Activated naive CD4-positive, alpha-beta T cell treated with Interleukin-2 at 50 U/mL for 16 hours (primary cell): ENCODE measurements at places on chromosomes 11 and 22.
A peak's percentile ranks its signal among the peaks of the same experiment; 100 is the strongest.

- DNase-seq: no peak
Measured at GRCh38 chr11:66835768-66836405, 7.4 kb upstream of the RCE1 start.

GRCh38 chr11:11577932-11578911 lies 43.6 kb downstream of the GALNT18 start:
- no peak for DNase-seq

- DNase-seq: no peak
Measured at GRCh38 chr11:108916290-108916689, 251.4 kb downstream of the DDX10 start.

GRCh38 chr22:45673482-45674175 lies 2.0 kb downstream of the ATXN10 start:
- DNase-seq: no peak

GRCh38 chr11:47004595-47005033 lies 68.1 kb downstream of the CSTPP1 start:
- DNase-seq: no peak

- no peak for DNase-seq
Measured at GRCh38 chr11:121606354-121606753, 153.6 kb upstream of the SORL1-AS1 start.

DNA sequence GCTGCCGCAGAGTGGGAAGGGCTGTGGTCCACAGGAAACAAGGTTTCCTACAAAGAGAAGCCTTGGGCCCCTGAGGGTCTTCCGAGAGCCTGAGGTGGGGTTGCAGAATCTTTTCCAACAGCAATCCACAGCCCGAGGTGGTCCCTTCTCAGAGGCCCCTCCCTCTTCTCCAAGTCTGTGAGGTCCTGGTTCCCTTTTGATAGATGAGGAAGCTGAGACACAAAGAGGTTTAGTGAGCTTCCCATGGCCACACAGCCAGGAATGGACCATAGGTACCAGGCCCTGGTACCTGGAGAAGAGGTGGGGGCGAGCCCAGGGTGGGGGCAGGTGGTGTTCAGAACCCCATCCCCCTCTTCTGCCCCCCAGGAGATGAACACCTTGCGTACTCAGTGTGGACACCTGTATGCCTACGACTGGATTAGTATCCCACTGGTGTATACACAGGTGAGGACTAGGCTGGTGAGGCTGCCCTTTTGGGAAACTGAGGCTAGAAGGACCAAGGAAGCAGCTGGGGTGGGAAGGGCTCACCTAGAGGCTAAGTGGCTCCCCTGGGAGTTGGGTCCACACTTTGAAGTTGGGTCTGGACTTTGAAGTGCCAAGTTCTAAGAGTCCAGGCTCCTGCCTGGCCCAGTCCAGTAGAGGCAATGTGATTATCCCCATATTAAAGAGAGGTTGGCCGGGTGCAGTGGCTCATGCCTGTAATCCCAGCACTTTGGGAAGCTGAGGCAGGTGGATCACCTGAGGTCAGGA lies 7.0 kb downstream of the BEST1 start:
- DNase-seq: no peak

DNA sequence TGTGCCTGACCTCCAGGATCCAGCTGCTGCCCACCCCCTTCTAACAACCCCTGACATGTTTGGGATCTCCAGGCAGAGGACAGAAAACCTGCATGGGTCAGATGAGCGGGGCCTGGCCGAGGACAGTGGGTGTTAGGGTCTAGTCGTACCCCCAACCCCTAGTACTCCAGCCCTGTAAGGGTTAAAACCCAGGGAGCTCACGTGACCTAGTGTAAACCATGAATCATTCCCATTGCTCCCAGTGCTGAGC lies 89.1 kb upstream of the CRYBB3 start:
- DNase-seq: no peak

GRCh38 chr22:16917144-16918003 lies 90.6 kb downstream of the GAB4 start:
- peak; percentile 56 for DNase-seq

GRCh38 chr11:65896034-65896999 lies 3.9 kb downstream of the FOSL1 start:
- DNase-seq: no peak

DNA sequence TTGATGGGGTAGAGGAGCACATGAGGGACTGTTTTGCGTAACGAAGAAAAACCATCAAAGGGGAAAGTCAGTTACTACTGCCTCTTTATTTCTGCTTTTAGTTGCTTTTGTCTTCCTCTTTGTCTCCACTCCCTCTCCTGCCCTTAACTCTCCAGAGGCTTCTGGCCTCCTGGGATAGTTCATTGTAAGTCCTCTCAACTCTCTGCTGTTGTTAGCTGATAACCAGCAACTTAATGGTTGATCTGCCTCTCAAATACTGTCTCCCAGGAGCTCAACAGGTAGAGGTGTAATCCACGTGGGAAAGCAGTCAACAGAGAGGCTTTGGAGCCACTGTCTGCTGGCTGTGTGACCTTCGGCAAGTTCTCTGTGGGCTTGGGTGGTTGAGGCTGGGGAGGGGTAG lies 47.3 kb downstream of the CCDC81 start:
- DNase-seq: no peak

DNA sequence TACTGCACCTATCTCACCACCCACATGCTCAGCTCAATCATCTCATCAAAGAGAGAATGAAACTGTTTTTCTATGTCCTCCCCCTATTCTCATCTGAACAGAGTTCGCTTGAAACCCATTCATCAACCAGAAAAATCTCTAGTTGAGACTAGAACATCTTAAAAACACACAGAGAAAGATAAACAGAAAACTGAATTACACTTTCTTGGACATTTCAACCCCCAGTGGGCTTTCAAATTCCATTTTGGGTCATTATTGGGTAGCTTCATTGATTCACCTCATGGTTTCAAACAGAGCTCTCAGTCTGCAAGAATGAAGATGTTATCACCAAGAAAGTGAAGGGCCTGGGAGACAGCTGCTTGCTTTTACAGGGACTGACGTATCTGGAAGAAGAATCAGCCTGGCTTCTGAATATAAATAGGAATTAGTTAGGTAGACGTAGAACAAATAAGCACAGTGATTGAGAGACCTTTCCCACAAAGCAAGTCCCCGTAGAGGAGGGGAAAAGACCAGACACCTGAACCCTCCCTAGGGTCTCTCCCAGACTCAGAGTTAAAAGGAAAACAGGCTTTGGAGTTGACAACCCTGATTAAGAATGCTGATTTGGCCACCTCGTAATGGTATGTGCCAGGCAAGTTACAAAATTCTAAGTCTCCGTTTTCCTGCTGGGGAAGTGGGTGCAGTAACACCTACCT lies 155.7 kb downstream of the BBOX1 start:
- DNase-seq: no peak

DNA sequence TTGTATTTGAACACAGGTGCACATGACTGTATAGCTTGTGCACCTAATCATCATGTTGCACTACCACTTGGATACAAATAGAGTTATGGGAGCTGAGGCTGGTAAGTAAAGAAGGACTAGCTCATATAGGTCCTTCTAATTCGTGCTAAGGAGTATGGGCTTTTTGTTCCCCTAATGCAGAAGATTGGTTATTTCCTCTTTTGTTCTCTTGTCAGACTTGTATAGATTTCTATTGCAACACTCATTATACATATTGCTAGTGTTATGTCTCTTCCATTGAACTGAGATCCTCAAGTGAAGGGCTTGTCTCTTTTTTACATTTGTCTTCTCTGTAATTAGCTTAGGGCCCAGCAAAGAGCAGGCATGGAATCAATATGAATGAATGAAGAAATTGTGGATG lies 54.1 kb upstream of the ARHGAP20 start:
- no peak for DNase-seq

GRCh38 chr11:131688048-131688693 lies 317.8 kb downstream of the NTM start:
- DNase-seq: no peak

DNA sequence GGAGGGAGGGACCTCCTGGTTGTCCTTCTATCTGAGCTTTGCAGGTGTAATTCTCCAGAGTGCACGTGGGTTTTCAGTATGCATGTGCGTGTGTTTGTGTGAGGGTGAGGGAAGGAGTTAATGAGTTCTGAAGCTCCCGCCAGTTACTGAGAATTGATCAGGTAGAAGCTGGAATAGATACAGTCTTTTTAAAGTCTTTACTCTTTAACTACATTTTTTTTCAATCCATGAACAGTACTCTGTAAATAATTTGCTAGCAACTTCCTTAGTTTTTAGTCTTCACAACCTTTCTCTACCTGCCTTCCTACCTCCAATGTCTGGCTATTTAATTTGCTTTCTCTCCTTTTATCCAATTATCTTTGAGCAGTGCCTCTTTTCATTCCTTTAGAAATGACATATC lies 25.5 kb downstream of the ARHGAP42 start:
- DNase-seq: no peak

- no peak for DNase-seq
Measured at GRCh38 chr11:107651672-107652071, 60.2 kb downstream of the SLN start.

DNA sequence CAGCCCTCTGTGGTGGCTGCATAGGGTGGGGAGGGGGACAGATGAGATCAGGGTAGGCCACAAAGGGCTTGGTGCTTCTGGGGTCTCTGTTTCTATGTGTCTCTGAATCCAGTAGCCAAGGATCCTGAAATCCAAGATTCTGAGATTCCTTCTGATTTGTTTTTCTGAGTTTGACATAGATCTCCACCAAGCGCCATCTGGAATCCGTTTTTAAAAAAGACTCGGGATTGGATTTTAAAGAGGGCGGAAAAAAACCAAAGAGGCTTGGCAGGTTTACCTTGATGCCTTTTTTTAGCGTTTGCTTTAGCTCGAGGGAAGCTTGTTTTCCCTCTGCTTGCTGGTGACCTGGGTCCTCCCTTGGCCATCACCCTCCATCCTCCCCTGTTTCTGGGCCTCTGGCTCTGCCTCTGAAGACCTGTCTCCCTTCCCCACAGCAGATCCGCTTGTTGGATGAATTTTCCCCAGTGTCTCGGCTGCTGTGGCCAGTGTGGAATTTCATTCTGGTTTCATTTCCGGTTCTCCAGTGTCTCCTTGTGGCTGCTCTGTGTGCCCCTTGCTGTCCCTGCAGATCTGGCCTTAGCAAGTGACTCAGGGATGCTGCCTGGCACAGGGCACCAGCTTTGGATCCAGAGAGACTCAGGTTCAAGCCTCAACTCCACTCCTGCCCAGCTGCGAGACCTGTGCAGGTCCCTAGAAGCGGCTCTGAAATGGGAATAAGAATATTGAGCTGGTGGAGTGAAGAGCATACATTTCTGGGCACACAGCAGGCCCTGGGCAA lies 15.1 kb downstream of the SYNGR1 start:
- no peak for DNase-seq

GRCh38 chr22:28015676-28016601 lies 96.9 kb upstream of the PITPNB start:
- no peak for DNase-seq

DNA sequence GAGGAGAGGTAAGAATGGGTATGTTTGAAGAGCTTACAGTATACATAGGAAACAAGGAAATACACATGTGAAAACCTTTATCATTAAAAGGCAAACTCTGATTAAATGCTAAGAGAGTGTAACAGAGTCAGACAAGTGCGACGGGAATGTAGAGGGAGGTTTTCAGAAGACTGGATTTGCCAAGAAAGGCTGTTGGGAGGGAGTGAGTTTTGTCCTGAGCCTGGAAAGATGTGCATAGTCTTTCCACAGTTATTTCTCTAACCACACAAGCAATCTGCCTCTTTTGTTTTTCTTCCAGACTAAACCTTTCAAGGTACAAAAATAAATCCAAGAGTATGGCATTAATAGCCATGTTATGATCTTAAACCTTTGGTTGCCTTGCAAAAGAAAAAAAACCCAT lies 170.9 kb downstream of the KIRREL3 start:
- DNase-seq: no peak

DNA sequence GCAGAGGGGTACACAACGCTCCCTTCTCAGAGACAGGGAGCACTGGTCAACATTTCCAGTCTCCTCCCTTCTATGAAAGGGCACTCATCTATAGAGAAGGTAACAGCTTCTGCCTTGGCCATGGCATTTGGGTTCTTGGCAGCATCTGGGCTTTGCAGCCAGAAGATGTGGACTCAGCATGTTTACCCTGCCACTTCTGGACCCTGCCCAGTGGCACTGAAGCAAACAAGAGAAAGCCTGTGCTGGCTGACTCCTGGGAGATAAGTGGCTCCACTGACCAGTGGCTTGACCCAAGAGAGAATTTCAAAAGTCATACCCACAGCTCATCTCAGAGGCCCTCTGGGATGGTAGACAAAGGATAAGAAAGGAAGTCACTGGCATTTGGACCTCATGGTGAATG lies 8.0 kb downstream of the CSNK2A3 start:
- no peak for DNase-seq

DNA sequence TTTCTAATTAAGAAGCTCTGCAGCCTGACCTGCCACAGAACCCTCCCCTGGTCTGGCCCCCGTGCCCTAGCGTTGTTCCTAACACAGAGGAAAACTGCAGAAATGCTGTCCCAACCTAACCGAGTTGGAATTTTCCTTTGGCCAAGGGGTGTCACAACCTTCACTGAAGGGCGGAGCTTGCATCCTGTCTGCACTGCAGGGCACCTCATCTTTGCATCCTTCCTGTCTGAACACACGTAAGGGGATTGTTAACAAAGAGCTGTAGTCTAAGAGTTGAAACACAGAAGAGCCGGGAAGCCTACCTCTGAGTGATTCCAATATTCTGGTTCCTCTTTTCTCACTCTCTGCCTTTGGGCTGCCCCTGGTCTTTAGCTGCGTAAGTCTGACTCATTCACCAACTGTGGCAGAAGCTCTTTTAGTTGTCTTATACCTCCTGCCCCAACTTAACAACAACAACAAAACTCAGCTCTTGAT lies 1.6 kb downstream of the DIXDC1 start:
- DNase-seq: peak; percentile 37

GRCh38 chr22:43313244-43313889 lies 29.8 kb downstream of the SCUBE1 start:
- no peak for DNase-seq

- no peak for DNase-seq
Measured at GRCh38 chr22:44822534-44822933, 70.2 kb downstream of the ARHGAP8 start.

GRCh38 chr11:40647295-40647694 lies 812.2 kb downstream of the LRRC4C start:
- DNase-seq: no peak

- no peak for DNase-seq
Measured at GRCh38 chr11:7473717-7474116, 11.6 kb upstream of the OLFML1 start.

GRCh38 chr11:63767565-63768236 lies 874 bp downstream of the ZFTA start:
- peak; percentile 47 for DNase-seq

GRCh38 chr11:2383852-2384804 lies 7.0 kb downstream of the CD81 start:
- DNase-seq: peak; percentile 27

DNA sequence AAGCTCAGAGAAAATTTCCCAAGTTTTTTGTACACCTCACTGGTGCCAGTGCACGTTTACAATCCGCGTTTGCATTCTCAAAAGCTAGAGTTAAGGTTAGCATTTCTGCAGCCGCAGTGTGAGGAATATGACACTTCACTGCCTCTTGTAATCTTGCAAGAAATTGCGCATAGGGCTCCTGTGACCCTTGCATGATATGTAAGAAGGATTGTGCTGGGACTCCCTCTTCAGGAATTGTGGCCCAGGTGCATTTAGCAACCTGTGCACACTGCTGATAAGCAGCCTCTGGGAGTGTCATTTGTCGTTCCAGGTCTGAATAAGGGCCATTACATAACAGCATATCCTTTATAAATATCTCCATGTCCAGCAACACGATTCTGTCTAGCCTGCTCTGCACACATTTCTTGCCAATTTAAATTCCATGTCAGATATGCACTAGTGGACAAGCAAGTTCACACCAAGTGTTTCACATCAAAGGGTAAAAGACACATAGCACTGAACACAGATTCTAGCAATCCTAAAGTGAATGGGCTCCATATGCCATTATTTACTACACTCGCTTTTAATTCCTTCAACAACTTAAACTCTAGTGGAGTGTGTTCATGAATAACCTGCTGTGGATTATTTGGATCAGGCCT lies 69.2 kb upstream of the INCENP start:
- DNase-seq: no peak
